ENCODE measurements at places on chromosomes 2 and 18. TPM values are rescaled to one million over a fixed set of nuclear protein-coding genes. Genes with fewer than 3 reads are reported as not detected.

- H3K36me3 ChIP-seq, result no peaks in the 10 kb centered on the region
- no peak overlapping the region for H3K27ac ChIP-seq
- H3K4me3 ChIP-seq, result no peak overlapping the region
- no peaks in the 10 kb centered on the region for H3K4me1 ChIP-seq
- no peak for DNase-seq
These were observed 8.0 kb downstream of the ALPI start for GRCh38 chr2:232463701-232464543.

GRCh38 chr2:120629241-120629895 lies 106.3 kb upstream of the GLI2 start:
- no peaks in the 10 kb centered on the region for H3K36me3 ChIP-seq
- no peak for DNase-seq
- no peak overlapping the region for H3K4me3 ChIP-seq

DNA sequence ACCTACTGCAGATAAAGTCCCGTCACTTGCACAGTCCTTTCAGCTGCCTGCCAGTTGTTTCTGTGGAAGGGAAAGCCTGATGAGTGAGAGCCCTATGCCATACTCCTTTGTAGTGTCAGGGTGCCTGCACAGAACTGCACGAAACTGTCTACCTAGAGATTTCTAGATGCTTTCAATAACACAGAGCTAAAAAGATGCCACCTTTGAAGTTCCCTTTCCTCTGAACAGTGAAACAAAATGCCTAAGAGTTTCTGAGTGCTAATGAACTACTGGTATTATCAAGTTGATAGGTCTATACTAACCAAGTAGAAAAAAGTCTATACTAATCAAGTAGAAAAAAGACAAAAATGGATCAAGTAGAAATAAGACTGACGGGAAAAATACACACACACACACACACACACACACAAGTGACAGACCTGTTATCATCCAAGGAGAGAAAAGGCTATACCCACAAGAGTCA lies 79.0 kb downstream of the TLK1 start:
- H3K27me3 ChIP-seq, result no peaks in the 10 kb centered on the region
- H3K4me3 ChIP-seq, result no peak overlapping the region
- peaks cover 2% of the 10 kb centered on the region for H3K4me1 ChIP-seq
- H3K36me3 ChIP-seq, result peaks cover 4% of the 10 kb centered on the region
- DNase-seq, result no peak
- no peak overlapping the region for H3K27ac ChIP-seq

Gene UPP2
- total RNA-seq, result not detected

Gene LONRF2
- total RNA-seq, result under 0.01 TPM

Measured in GM23248 (cell line).